Activated naive CD8-positive, alpha-beta T cell treated with anti-CD3 and anti-CD28 coated beads, Interleukin-2, amount 50 U/mL, for 24 hours (primary cell): ENCODE measurements at places on chromosomes 6 and 20.

DNA sequence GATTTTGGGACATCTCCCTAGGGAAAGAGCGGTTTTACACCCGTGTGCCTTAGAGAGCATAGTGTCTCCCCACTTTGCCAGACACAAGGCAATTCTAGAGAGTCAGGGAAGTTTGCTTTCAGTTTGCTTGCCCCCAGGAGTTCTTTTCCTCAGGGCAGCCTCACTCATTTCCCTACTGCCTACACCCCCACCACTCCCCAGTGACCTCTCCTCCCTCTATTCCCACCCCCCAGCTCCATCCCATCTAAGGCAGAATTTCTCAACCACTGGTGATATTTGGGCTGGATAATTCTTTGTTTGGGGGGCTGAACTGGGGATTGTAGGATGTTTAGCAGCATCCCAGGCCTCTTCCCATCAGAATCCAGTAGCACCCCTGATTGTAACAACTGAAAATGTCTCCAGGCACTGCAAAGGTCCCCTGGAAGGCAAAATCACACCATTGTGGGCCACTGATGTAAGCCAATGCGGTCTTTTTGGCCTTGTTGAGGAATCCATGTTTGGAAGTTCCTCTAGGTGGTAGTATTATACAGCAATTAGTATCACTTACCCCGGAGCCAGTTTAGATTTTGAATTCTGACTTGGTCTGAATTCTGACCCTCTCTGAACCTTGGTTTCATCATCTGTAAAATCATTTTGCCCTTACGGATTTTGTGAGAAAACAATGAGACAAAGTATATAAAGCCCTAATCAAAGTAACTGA is 1.3 kb downstream of the EPPIN start:
- DNase-seq: no peak

- DNase-seq: no peak
These were observed 495.9 kb upstream of the ARID1B start for GRCh38 chr6:156281266-156281665.

DNA sequence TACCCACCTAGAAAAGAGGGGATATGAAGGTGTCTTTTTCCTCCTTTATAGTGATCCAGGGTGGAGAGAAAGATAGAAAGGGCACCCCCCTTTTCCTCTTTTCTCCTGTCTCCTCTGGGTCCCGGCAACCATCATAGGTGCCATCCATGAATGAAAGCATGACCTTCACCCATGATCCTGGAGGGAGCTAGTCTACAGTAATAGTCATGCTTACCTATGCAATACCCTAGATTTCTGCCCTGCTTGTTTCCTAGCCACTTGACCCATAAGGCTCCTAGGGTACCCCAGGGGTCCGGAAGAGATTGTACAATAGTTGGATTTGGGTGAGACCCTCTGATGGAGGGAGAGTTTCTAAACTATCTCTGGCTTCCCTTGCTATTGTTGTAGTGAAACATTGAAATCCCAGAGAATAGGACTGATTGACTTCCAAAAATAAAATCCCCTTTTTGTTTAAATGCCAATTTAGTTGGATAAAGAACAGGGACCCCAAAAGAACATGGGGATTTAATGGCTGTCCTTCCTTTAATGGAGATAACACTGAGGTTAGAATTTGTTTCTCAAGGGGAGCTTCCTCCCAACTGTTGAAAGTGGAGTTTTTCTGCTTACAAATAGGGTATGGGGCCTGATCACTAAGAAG is 366.8 kb upstream of the KHDRBS2 start:
- DNase-seq: no peak

GRCh38 chr6:169324656-169325459 is 71.2 kb upstream of the THBS2 start:
- DNase-seq: no peak

- no peak for DNase-seq
These were observed 83.1 kb downstream of the MRPL14 start for GRCh38 chr6:44044154-44044539.

- DNase-seq: no peak
These were observed 111.9 kb downstream of the TBX18 start for GRCh38 chr6:84652356-84653026.

DNA sequence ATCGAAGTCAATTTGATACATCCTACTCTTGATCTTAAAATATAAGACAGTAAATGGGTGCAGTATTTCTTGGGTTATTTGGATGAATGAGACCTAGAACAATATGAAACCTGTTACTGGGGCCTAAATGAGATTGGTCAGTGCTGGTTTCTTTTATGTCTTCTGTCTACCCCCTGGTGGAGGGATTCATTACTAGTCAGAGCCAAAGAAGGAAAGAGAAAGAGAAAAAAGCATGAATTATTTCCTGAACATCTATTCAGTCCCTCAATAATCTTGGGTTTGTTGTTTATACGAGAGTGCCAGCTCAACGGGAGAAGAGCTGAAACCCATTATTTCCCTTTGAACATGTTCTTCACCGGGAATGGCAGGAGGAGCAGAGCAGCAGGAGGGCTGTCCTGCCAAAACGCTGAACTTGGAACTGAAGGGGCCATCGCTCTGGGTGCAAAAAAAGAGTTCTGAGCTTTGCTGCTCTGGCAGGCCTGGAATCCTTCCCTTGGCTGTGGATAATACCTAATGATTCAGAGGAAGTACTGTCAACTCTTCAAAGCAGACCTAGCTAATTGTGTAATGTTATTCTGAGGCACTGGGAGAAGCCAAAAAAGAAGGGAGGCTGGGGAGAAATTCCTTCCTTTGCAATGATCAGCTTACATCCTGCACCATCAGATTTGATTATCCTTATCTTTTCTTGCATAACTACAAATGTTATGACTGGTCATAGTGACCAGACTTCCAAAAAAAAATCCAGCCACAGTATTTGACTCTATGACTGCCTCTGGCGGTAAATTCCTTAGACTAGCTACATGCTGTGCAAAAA is 72.0 kb downstream of the BLOC1S5 start:
- no peak for DNase-seq

- DNase-seq: no peak
These were observed 16.0 kb downstream of the MYH7B start for GRCh38 chr20:34971561-34972235.

GRCh38 chr6:163191704-163192537 is 222.6 kb upstream of the QKI start:
- DNase-seq: no peak

DNA sequence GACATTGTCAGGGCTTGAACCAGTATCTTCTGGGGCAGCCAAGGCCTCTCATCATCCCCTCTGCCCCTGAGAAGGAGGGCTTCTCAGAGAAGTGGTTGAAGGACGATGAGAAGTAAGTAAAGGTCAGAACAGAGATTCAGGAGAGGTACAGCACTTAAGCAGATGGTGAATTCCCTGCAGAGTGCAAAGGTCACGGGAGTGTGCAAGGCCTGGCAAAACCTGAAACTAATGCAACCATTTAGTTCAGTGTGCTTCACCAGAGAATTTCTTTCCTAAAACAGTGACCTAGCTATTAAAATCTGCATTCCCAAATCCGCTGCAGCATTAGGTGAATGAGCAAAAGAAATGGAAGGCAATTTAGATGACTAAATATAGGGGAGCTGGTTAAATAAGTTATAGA is 58.4 kb downstream of the TRERF1 start:
- DNase-seq: no peak

- DNase-seq: peak; percentile 33
These were observed 22.0 kb upstream of the CCDC167 start for GRCh38 chr6:37521674-37522073.

GRCh38 chr6:81552644-81553043 is 199.8 kb downstream of the TENT5A start:
- no peak for DNase-seq

GRCh38 chr6:91376686-91377085 is 789.8 kb upstream of the MAP3K7 start:
- DNase-seq: no peak

GRCh38 chr20:50918403-50918802 is 12.8 kb downstream of the ADNP start:
- DNase-seq: no peak

- no peak for DNase-seq
These were observed 12.5 kb downstream of the TNXB start for GRCh38 chr6:32096394-32097258.

DNA sequence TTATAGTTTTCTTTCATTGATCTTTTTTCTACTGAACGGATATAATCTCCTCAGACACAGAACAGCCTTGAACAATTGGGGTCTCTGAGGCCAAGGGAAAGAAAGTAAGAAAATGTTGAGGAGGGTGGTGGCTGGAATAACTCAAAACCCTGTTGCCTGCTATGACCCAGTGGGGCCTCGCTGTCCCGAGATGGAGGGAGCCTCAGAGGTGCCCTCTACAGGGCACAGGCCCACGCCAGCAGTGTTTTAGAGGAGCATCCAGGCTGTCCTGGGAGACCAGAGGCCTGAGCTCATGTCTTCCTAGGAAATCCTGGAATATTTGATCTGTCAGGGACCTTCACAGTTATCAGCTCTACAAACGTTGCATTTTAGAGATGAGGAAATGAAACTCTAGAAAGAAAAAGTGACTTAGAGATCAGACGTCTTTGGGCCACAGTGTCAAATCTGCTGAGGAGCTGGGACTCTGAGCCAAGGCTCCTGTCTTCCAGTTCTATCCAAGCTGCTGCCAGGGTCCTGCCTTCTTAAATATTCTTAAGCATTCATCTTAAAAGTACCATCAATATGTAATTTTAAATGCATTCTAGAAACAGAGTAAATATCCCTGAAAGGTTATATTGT is 26.3 kb downstream of the ALDH5A1 start:
- peak; percentile 48 for DNase-seq

DNA sequence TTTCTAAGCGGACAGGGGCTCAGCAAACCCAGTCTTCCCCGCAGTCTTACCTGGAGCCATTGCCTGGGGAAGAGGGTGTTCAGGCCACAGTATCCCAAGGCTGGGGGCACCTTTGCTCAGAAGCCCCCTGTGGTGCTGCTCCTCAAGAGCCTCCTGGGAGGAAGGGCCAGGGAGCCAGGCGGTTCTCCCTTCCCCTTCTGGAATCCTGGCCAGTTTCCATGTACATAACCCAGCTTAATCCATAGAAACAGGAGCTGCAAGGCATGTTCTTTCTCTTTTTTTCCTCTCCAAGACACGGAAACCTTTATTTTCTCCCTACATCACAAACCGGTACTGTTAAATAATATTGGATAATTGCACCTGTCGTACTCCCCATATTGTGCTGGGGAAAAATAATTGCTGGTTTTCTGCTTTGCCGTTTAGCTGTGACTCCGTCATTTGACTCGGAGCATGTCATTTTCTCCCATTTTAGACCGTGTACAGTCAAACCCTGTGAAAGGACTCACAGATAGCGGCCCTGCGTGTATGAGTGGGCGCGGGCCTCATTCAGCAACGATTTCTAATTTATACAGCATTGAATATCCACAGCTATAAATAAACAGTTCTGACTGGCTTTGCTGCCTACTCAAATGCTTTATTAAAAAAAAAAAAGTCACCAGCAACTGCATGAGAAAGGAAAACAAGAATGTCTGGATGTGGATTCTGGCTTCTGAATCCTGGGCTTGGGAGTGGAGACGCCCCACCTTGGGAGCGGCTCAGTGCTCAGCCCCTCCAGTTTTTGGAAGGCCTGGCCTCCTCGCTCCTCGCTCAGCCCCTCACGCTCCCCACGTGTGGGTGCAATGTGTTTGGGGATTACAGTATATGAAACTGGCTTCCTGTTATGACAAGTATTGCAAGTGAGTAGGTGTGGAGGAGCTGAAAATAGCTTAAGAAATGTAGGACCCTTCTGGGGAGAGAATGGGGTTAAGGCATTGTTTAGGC is 67.3 kb downstream of the ADTRP start:
- peak; percentile 75 for DNase-seq

DNA sequence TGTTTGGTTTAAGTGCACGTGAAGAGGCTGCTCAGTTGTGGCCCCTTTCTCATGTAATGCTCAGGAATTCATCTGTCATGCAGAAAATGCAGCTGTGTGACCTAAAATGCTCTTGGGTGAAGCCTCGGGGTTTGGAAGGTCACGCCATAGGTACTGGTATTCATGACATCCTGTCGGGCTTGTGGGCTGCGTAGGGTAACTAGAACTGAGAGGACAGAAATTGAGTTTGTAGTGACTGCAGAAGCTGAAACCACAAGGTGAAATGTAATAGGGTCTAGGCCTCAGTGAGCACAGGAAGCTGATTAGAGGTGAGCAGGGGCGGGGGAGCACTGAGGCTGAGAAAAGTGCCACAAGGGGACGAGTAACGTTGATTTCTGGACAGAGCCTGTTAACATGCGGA is 128.8 kb downstream of the SOBP start:
- DNase-seq: peak; percentile 35

DNA sequence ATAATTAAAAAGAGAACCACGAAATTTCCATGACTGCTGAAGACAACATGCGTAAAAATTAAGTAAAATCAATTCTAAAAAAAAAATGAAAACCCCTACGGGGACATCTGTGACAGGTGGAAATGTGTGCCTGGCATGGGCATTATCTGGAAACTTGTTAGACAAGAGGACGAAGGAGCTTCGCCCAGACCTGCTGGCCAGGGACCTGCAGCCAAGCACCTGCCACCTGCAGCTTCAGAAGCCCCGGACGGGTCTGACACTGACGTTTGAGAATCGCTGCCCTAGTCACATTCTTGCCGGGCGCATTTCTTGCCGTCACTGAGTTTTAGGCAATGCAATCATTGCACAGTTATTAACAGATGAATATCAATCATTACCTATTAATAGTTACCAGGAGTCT is 140.3 kb downstream of the SMOC2 start:
- no peak for DNase-seq

- no peak for DNase-seq
These were observed 36.1 kb upstream of the CEP162 start for GRCh38 chr6:84263557-84263956.

GRCh38 chr6:158663625-158664165 is 13.8 kb downstream of the SYTL3 start:
- DNase-seq: no peak

- DNase-seq: no peak
These were observed 223.4 kb downstream of the PREX1 start for GRCh38 chr20:48604426-48604825.

- DNase-seq: no peak
These were observed 72.9 kb downstream of the ZFP64 start for GRCh38 chr20:52118696-52119095.

- DNase-seq: no peak
These were observed 35.2 kb downstream of the PLCG1 start for GRCh38 chr20:41172296-41173140.

DNA sequence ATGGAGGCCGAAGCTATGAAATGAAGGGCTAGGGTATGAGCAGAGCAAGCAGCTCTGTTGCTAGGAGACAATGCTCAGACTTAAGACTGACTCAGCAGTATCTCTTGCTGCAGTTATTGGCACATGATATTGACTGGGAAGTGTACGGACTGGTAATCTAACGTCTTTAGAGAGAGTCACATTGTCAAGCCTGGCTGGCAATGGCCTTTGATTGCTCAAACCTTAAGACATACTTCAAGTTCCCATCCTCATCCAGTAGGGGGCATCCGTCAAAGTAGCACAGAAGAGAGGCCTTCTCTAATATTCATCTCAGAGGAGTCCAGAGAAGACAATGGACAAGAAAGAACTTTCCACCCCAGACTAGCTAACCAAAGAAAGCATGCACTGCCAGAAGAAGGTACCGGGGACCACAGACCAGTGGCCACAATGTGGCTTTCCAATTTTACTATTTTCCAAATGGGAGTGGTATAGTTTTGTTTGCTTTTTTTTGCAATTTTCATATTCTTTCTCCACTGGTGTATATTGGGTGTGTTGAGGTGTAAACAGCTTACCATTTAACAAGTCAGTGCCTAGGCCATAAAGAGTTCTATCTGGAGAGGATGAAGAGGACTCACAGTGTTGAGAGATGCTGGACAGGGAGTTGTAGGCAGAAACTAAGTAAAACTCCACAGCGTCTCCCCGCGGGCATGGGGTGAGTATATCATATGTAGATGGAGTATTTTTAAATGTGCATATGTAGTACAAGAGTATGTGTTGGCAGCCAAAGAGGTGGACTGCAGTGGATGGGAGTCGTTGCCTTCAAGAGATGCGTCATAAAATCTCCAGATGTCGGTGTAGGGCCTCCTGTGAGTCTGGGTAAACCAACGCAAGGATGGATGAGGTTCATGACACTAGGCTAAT is 36.7 kb downstream of the LRFN2 start:
- DNase-seq: peak; percentile 3
